Neural crest cell (in vitro differentiated cells): ENCODE measurements at places on chromosomes 2 and 18.

- DNase-seq, result no peak
These were observed 260.5 kb upstream of the THUMPD2 start for GRCh38 chr2:40039549-40039948.

DNA sequence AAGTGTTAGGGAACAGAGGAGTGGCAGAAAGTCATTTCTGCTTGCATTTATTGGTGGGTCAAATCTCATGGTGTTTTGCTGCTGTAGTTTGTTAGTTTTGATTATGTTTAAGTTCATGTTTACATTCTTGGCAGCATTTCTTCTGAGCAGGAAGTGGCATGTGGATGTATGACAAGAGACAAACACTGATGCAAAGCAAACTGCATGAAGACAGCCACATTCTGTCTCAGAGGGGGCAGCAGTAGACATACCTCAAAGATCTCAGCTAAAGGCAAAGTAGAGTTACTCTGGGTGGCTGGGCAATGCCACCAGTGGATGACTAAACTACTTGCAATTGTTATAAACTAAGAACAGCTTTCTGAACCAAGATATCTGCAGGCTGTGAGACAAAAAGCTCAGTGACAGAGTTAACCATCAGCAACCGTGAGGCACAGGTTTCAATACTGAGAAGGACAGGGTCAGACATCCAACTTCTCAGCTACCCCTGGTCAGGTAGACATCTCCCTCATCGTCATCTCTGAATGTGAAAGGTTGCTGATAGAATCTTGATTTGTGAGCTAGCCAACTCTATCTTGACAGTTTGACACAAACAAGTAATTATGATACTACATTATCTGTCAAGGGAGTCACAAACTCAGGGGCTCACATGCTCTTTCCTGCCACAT, 16.4 kb downstream of the GALNT3 start:
- no peak for DNase-seq

GRCh38 chr18:79510046-79510685, 114.4 kb downstream of the NFATC1 start:
- DNase-seq, result no peak

DNA sequence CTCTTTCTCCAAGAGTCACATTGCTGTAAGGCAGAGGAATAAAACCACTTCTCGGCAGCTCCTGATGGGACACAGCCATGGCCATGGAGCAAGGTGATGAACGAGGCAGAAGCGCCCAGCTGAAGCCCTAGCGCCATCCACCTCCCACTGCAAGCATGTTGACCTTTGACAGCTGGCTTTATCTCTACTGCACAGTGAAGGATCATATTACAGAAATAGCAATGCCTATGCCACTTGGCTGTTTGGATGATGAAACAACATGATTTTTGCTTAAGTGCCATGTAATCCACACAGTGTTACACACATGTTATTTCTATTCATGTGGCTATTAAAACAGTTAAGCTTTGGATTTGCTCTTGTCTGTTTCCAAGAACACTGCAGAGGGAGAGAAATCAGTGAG, 167.7 kb downstream of the VAPA start:
- no peak for DNase-seq

- no peak for DNase-seq
These were observed 362.5 kb upstream of the TNP1 start for GRCh38 chr2:217222309-217222910.

DNA sequence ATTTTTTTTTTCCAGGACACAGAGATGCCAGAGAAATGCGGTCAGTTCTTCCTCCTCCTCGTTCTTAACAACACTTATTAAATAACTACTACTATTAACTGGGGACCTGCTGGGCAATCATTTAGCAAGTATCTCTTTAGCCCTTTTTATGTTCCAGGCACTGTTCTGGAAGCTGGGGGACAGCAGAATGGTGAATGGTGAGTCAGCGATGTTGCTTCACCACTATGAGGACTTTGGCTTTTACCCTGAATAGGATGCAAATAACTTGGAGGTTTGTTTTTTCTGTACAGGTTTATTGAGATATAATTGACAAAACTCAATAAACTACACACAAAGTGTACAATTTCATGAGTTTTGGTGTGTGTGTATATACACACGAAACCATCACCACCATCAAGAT, 179.9 kb upstream of the MSH6 start:
- no peak for DNase-seq

- DNase-seq, result no peak
These were observed 39.7 kb downstream of the ANXA4 start for GRCh38 chr2:69781321-69782248.

- peak; percentile 85 for DNase-seq
These were observed at the start of gene COPS7B for GRCh38 chr2:231786177-231786916. Gene COPS7B (plus strand): TSS chr2:231786445. CDS start chr2:231788571, 2,126 bp downstream.

GRCh38 chr2:156476850-156477206, 40.6 kb downstream of the GPD2 start:
- no peak for DNase-seq

DNA sequence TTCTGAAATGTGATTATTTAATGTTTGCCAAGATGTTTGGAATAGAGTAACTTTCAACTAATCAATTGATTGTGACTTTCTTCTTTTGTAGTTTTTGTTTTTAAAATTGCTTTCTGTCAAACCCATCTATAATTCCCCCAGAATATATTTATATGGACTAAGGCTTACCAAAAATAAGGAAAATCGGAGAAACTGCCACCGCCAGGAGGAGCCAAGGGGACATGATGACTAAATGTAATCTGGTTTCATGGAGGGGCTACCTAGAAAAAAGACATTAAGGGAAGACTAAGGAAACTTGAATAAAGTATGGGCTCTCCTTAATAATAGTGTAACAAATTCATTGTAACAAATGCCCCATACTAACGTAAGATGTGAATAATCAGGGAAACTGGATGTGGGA, 19.5 kb downstream of the BOLA3 start:
- DNase-seq, result no peak

DNA sequence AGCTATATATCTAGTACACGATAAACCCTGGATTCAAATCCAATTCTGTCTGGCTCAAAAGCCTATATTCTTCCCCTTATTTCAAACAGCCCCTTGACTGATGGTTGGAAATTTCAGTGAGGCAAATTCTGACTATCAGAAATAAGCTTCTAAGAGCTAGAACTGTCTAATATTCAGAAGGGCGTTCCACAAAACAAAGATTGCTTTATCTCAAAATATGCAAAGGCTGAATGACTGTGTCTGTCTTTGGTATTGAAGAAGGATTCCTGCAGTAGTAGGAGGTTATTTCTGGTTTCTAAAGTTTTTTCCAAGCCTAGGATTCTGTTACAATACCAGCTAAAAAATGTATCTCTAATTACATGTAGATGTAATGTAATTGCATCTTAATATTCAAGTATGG, 31.1 kb downstream of the DRC1 start:
- no peak for DNase-seq
